ENCODE measurements at places on chromosomes 7 and 10. TPM values are rescaled to one million over a fixed set of nuclear protein-coding genes. Genes with fewer than 3 reads are reported as not detected.
A peak's percentile ranks its signal among the peaks of the same experiment; 100 is the strongest.

DNA sequence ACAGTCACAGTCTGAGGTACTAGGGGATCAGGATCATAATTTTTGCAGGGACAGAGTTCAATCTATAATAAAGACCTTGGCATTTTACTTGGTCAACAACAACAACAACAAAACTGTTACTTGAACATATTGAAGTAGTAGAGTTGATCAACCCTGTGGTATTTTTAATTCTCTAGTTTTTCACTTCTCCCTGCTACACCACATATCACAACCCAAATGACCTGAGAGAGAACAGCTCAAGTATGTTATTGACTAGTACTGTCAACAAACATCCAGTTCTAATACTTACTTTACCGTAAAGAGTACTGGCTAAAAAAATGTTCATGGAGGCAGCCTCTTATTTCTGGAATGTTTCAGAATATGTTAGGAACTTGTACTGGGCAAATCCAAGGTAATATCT is 90.5 kb upstream of the FAM3C start:
- DNase-seq, result no peak

ZMIZ1 gene
- 1.4 TPM for polyA plus RNA-seq

- no peak for DNase-seq
These were observed 164.6 kb downstream of the LRRN3 start for GRCh38 chr7:111255576-111255975.

DNA sequence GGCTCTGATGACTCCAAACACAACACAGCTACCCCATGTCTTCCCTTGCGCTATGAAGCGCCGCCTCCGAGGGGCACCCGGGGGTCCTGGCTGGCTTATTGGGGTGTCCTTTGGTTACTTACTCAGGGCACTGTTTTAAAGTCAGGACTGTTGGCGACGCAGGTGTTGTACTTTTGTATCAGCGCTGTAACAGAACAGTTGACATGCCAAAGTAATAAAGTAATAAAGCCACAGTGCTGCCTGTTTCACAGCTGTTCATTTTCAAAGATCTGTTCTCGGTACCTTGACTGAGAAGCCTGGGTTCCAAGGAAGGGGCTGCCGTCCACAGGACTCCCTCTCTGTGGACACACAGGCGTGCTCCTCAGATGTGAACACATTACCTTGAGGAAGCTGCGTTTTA is 64.1 kb downstream of the WDR37 start:
- DNase-seq, result no peak

GRCh38 chr7:92297736-92298135 is 52.0 kb downstream of the ANKIB1 start:
- no peak for DNase-seq

LIPM gene
- polyA plus RNA-seq, result not detected

- no peak for DNase-seq
These were observed 529.0 kb downstream of the TYW1 start for GRCh38 chr7:67525588-67525987.

DNA sequence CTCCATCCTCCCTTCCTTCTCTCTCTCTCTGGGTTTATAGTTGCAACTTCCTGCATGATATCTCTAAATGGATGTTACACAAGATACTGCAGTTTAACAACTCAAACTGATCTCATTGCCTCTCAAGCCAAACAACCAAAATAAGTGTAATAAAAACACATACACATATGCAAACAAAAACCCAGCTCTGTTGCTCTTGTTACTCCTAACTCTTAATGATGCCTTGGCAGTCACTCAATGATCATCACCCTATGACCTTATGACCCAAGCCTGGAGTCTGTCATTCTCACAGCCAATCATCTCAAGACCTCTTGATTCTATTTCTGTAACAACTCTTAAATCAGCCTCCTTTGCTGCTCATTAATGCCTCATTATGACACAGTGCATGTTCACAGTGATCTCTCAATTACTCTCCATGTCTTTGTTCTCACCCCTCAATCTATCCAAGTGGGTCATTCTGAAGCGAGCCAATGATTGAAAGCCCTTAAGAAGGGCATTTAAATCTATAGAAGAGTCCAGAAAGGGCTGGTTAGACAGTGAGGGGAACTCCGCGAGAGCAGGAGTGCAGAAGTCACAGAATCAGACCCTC is 210.9 kb downstream of the INHBA start:
- no peak for DNase-seq

PARG gene
- 15.9 TPM for polyA plus RNA-seq

FOXL3 gene
- not detected for polyA plus RNA-seq

- no peak for DNase-seq
These were observed 179.5 kb downstream of the STK31 start for GRCh38 chr7:23889566-23889965.

SPDYE16 gene
- polyA plus RNA-seq, result not detected

- DNase-seq, result no peak
These were observed 295.7 kb upstream of the ZMIZ1 start for GRCh38 chr10:78772986-78773530.

DNA sequence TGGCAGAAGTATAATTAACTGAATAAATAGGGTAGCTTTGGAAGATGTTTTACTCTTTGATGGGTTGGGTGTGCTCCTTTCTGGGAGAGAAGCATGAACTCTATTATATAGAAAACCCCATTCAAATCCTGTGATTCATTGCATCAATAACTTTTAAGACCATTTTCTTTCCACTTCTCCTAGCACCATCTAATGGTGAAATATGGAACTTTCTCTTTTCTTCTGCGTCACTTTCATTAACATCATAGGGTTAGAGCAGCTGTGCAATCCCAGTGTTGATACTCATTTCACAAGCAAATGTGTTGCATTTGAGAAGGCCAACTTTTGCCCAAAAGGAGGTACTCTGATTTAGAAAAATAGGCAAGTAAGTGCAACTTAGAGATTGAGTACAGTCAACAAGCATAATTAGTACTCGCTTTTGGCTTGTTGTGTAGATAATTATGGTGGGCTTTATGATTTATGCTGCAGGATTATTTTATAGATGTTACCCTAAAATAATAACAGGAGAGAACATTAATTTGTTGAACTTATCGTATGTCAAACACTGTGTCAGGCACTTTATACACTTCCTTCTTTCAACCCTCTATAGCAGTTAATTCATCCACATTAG is 92.9 kb downstream of the CPED1 start:
- no peak for DNase-seq

DNA sequence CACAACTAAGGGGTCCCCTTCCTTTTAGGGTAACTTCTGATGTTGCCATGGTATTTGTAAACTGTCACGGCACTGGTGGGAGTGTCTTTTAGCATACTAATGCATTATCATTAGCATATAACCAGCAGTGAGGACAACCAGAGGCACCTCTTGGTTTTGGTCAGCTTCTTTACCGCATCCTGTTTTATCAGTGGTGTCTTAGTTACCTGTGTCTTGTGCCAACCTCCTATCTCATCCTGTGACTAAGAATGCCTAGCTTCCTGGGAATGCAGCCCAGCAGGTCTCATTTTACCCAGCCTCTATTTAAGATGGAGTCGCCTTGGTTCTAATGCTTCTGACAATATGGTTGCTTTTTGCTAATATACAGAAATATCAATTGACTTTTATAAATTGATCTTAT is 54.9 kb downstream of the AHCYL2 start:
- DNase-seq, result no peak

- DNase-seq, result no peak
These were observed 490.0 kb downstream of the SH2D4B start for GRCh38 chr10:81027706-81028105.

DNA sequence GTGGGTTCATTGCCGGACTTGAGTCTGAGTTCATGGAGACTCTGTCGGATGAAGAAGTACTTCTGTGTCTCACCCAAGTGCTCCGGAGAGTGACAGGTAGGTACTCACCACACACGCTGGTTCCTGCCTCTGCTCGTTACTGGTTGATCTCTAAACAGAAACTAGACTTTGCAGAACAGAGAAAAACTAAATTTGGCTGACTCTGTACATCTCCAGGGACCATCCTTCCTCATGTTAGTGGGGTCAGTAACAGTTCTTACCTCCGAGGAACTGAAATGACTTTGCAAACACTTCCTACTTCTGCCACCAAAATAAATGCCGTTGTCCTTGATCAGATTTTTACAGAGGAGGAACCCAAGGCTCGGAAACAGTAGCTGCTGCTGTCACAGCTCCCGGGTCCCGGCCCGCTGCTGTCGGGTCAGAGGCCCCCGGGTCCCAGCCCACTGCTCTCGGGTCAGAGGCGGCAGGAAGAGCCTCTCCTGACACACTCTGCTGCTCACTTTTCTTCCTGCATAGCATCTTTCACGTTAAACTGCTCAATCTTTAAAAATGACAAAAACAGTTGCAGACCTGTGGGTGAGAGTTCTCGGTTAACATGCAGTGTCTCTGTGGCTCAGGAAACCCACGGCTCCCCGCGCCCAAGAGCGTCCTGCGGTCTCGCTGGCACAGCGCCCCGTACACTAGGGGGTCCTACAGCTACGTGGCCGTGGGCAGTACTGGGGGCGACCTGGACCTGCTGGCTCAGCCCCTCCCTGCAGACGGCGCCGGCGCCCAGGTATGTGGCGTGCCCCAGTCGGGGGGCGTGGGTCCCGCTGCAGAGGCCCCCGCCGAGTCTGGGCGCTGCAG is 4.8 kb upstream of the MTG1 start:
- peak; percentile 28 for DNase-seq

GRCh38 chr10:18399158-18399557 is 252.2 kb downstream of the NSUN6 start:
- DNase-seq, result no peak

- no peak for DNase-seq
These were observed 11.9 kb downstream of the PFKFB3 start for GRCh38 chr10:6214612-6215011.

- no peak for DNase-seq
These were observed 109.0 kb downstream of the ZMYND11 start for GRCh38 chr10:244227-244626.

ATOH7 gene
- not detected for polyA plus RNA-seq

- no peak for DNase-seq
These were observed 37.1 kb downstream of the CPXM2 start for GRCh38 chr10:123854498-123854897.

DNA sequence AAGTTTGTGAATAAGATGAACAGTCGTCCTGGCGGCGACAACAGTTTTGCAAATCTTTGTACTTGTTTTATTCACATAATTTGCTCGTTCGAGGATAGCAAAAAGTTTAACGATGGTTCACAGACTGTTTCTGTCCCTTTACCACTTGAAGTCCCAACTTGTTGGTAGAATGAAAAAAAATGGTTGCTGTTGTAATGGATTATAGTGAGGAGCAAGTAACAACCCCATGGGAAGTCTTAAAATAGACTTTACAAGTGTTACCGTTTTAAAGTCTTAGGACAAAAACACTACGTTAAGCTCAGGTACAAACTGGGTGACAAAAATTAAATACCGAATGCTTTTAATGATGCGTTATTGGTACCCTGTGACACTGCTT is 589 bp downstream of the LSM8 start:
- no peak for DNase-seq

HMX3 gene
- polyA plus RNA-seq, result not detected

- no peak for DNase-seq
These were observed 22.2 kb downstream of the TMEM120A start for GRCh38 chr7:75971961-75972763.

DDIT4 gene
- polyA plus RNA-seq, result 189 TPM

IDE gene
- polyA plus RNA-seq, result 9.5 TPM

GRCh38 chr10:99676895-99677294 is 17.6 kb downstream of the ENTPD7 start:
- no peak for DNase-seq

DNA sequence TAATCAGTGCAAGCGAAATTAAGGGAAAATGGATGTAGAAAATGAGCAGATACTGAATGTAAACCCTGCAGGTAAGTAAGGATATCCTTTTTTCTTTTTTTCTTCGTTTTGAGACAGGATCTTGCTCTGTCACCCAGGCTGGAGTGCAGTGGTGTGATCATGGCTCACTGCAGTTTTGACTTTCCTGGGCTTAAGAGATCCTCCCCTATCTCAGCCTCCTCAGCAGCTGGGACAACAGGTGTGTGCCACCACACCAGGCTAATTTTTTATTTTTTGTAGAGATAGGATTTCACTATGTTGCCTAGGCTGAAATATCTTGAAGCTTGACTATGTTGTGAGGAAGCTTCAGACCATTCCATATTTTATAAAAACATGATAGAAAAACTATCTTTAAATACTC is 4.3 kb downstream of the PDCD4 start:
- DNase-seq, result no peak

- DNase-seq, result no peak
These were observed 50.4 kb upstream of the ENO4 start for GRCh38 chr10:116798859-116799258.

GRCh38 chr10:76034353-76035205 is 603.2 kb downstream of the LRMDA start:
- no peak for DNase-seq

GRCh38 chr7:50768485-50769474 is 13.9 kb downstream of the GRB10 start:
- no peak for DNase-seq

DNA sequence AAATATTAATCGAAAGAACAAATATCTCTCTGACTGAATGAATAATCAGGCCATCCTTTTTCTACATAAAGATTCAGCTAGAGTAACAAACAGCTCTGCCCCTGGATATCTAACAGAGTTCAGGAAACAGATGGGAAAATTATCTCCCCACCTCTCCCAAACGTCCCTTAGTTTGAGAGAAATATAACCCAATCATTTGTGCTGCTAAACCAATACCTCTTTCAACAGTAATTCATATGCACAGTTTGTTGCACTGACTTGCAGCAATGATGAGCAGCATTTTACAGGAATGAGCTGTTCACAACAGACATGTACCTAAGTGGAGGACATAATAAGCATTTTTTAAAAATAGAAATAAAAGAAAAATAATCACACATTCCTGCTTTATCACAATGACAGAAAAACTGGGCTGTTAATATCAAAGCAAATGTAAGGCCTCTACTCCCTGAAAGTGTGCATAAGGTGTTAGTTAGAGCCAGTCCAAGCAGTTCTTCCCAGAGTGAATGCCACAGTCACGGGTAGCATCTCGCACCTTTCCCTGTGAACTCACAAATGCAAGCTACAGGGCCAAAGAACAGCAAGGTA is 2.3 kb downstream of the CREB3L2 start:
- no peak for DNase-seq

DNA sequence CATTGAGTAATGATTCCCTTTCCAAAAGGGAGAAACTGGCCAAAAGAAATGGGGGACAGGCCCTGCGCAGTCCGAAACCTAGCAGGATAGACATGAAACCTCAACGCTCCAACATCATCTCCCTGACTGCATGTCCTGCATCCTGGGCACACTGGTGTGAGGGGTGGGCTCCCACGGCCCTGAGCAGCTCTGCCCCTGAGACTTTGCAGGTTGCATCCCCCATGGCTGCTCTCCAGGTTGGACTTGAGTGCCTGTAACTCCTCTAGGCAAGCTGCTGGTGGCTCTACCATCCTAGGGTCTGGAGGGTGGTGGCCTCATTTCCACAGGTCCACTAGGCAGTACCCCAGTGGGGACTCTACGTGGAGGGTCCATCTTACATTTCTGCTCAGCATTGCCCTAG is 16.3 kb upstream of the CRYGN start:
- DNase-seq, result no peak
